ENCODE measurements at places on chromosomes 5 and 9.

DNA sequence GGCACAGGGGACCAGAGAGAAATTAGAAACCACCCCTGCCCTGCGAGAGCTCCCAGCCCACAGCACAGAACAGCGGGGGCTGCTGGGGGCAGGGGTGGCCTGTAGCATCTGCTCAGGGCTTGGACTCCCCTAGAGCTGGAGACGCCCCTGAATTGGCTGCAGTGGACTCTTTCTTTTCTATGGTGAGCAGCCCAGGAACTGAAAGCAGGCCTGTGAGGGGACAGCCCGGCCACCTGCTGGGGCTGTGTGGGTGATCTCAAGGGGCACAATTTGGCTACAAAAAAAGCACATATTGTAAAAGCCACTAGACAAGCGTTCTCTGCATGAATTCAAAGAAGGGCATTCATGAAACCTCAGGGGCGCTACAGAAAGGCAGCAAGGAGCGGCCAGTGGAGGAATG lies 57.5 kb upstream of the ICE1 start:
- DNase-seq, result no peak

DNA sequence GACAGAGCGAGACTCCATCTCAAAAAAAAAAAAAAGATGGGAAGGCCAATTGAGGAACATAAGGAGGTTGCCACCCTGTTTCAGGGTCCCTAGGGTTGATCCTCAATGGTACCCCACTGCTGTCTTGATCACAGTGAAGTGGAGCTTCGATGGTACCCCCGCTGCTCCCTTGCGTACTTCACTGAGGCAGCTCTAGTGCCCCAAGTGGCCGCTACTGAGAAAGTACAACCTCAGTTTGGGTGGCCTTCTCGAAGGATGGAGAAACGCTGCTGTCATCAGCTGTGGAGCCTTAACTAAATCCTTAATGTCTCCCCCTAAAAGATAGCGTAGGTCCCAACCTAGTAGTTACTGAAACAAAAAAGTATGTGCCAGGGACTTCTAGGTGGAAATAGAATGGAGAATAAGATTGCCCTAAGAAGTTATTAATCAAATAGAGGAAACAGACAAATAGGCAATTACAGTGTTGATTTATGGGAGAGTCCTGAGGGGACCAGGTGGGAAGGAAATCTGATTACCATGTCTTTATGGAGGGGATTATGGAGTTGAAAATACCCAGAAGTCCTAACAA lies 6.3 kb downstream of the TESK1 start:
- DNase-seq, result no peak

GRCh38 chr5:149636191-149636860 lies 55.0 kb downstream of the ARHGEF37 start:
- no peak for DNase-seq

GRCh38 chr5:36772276-36773140 lies 104.1 kb upstream of the NIPBL start:
- DNase-seq, result peak; percentile 88

- no peak for DNase-seq
Measured at GRCh38 chr9:34929506-34930102, 28.5 kb upstream of the PHF24 start.

GRCh38 chr9:93057042-93057702 lies 1.3 kb upstream of the SUSD3 start:
- DNase-seq, result no peak

GRCh38 chr9:73206851-73207250 lies 55.2 kb downstream of the ANXA1 start:
- DNase-seq, result no peak

DNA sequence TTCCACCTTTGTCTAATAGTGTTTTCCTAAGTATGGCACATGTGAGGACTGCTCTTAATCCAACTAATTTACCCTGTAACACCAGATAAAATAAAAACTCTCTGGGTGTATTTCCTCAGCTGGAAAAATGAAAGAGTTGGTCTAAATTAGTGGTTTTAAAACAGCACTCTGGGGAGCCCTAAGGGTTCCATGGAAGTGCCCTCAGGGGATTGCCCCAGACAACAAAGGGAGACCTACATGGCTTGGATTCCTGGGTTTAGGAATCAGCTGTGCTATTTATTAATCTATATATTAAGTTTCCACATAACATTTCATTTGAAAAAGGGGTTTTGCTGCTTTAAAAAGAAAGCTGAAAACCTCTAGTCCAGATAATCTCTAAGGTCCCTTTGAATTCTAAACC lies 20.2 kb downstream of the ADAMTS6 start:
- DNase-seq, result no peak
